ENCODE measurements at places on chromosomes 6 and 20.

DNA sequence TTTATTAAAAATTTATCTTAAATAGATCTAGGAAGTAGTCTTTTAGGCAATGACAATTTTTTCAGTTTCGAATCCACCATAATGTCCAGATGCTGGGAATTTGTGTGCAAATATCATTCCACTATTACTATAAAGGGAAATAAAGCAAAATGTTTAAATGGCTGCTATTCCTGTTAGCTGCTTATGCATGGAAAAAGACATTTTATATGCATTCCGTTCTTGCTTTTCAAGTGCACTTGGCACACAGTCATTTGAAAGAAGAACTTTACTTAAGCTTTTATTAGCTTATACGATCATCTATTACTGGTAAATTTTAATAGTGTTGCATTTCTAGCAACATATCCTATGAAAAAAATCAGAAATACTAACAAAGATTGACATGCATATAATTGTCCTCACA is 42.0 kb downstream of the PRL start:
- DNase-seq, result no peak

GRCh38 chr6:132973514-132973993 is 159.2 kb downstream of the RPS12 start:
- no peak for DNase-seq

DNA sequence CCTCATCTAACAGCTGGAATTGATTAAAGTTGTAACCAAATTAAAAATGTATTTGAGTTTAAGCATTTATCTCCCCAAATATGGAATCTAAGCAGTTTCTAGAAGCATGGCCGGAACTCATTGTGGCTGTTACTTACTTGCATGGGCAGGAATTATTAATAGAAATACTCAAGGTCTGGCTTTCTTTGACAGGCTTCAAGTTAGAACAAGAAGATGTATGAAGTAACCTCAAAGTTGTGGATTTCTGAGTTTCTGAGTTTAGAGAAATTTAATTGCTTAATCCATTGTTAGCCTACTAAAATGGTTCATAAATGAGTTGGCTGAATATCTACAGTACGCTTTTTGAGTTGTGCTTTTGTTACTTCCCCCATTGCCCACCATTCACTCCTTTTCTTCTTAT is 7.7 kb downstream of the CARMIL1 start:
- no peak for DNase-seq

GRCh38 chr6:45504947-45505346 is 127.2 kb upstream of the SUPT3H start:
- DNase-seq, result no peak

DNA sequence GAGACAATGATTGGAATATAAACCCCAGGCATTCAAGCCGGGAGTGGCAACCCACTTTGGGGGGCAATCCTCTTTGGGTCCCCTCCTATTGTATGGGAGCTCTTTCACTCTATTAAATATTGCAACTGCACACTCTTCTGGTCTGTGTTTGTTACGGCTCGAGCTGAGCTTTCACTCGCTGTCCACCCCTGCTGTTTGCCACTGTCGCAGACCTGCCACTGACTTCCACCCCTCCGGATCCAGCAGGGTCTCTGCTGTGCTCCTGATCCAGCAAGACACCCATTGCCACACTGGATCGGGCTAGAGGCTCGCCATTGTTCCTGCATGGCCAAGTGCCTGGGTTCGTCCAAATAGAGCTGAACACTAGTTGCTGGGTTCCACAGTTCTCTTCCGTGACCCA is 222.8 kb upstream of the MANEA start:
- DNase-seq, result no peak

DNA sequence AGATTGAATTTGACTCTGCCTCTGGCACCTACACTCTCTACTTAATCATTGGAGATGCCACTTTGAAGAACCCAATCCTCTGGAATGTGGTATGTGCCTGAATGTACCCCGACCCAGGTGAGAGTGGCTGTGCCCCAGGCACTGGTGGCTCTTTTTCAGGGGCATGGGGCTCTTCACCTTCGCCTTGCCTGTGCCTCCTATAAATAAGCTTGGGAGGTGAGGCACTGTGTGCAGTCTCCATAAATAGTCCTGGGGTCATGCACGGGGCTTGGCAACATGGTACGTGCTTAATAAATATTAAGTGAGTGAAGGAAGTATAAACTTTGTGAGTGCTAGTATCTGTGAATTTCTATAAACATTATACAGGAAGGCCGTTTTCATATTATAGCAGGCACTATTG is 33.0 kb downstream of the GHRH start:
- no peak for DNase-seq

- no peak for DNase-seq
These were observed 94.7 kb downstream of the SMOC2 start for GRCh38 chr6:168535711-168536110.

GRCh38 chr6:15887491-15888461 is 224.9 kb upstream of the DTNBP1 start:
- no peak for DNase-seq

DNA sequence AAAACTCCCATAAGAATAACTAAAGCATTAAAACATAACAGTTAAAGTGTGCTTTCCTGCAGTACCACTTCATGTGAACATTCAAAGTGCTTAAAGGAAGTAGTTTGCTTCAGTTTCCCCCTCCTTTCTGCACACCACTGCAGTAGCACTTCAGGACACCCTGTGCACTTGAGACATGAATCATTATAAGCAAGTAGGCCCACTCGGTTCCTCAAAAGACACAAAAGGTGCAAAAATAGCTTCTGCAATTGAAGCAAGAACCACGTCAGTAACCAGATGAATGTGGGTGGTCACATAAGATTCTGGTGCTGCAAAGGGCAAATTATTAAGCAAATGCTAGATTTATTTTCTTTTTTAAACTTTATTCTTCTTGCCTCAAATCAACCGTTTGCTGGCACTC is 160.6 kb downstream of the HIVEP2 start:
- DNase-seq, result no peak

DNA sequence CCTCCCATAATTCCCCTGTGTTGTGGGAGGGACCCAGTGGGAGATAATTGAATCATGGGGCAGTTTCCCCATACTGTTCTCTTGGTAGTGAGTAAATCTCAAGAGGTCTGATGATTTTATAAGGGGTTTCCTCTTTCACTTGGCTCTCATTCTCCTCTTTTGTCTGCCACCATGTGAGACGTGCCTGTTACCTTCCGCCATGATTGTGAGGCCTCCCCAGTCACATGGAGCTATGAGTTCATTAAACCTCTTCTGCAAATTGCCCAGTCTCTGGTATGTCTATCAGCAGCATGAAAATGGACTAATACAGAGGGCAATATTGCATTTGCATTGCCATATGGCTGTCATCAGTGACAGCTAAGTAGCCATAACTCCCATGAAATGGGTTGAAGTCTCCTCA is 63.2 kb downstream of the ZNF217 start:
- no peak for DNase-seq

DNA sequence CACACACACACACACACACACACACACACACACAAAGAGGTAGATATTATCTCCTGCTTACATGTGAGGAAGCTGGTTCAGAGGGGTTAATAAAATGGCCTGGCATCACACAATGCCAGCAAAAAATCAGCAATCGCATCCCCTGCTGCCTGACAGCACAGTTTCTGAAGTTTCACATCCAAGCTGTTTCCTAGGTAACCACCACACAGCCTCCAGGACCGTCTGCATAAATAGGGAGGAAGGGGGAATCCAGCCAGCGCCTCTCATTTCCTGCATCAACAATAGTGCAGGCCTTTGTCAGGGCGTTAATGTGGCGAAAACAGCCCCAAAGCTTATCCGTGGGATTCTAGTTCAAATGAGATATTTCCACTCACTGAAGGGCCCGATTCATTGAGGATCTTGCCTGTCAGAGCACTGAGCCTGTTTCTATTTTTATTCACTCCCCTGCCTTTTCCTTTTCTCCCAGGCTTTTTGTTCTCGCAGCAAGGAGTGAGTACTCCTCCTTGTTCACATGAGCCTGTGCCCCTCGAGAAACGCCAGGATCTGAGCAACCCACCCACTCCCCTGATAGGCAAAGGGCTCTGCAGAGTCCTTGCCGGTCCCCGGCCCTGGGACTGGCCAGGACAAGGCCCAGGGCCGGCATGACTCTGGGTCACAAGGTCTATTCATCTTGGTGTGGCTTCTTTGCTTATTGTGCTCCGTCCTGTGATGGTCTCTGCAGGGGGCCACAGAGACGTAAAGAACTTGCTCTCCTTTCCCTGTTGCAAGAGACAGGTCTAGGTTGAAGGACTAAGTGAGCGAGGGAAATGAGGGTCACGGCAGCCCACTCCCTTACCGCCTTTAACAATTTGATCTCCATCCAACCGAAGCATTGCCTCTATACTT is 32.7 kb downstream of the TUBB2B start:
- DNase-seq, result no peak

GRCh38 chr6:56852260-56853010 is 102.5 kb upstream of the BEND6 start:
- no peak for DNase-seq

DNA sequence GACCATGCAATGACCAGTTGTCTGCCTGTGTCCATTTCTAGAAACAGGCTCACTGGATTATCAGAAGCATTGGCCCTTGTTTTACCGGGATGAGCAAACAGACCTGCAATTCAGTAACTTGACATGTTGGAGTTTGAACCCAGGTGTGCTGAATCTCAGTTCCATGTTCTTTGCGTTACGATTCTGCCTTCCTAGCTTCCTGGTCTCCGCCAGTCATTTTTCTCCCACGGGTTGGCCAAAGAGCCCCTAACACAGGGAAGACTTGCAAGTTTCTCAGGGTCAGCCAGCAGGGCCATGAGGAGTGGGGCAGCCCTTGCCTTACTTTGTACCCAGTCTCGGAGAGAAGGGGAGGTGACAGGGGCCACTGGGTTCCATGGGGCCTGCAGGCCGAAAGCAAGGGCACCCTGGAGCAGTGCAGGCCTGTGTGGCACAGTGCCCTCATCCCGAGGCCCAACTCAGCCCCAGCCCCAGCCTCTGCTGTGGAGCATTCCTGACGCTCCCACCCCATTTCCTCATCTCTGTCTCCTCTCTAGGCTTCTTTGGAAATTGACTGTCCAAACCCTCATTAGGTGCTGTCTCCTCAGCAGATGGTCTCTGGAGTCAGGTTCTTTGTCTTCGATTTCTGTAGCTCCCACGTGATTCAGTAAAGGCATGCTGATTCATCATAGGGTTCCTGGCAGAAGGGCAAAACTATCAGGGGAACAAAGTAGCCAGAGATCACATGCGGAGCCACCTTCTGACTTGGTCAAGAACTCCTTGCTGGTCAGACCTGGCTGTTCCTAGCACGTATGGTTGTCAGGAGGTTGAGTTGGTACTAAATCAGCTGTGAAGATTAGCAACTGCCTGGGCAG is 23.6 kb downstream of the CDS2 start:
- no peak for DNase-seq

GRCh38 chr6:74651948-74652842 is 553.7 kb downstream of the COL12A1 start:
- no peak for DNase-seq

DNA sequence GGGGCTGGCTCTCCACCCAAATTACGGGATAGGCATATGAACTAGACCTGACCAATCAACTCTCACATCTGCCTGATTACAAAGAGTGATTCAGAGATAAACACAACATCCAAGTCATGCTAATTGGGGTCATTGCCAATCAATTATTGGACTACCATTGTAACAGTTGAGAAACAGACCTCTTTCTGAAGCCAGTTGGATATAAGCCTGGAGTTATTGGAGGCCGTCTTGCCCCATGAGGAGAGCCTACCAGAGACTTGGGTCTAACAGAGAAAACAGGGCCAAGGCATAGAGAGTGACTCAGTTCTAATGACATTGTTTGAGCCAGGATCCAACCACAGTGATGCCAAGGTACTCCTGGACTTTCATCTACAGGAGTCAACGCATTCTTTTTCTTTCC is 39.4 kb upstream of the HIVEP2 start:
- no peak for DNase-seq

DNA sequence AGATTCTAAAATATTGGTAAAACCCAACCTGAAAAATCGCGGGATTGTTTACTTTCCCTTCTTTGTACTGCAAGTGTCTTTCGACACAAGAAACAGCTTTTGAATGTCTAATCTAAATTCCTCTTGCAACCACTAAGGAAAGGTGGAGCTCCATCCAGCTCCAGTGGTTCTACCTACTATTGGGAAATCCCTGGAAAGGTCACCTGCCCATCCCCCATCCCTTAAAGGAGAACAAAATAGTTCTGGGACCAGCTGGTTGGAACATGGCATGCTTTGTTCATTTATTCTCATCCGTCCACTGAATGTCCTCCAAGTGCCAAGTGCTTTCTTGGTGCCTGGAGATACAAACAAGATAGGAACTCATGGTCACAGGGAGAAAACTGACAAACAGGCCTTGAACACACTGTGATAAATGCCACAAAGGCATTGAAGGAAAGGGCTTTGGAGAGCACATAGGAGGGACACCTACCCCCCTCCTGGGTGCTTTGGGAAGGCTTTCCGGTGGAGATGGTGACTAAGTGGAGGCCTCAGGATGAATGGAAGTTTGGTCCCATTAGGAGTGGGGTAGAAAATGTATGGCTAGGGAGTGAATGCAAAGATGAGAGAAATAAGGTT is 2.3 kb upstream of the CITED2 start:
- DNase-seq, result no peak

- no peak for DNase-seq
These were observed 86.4 kb downstream of the ADGRG6 start for GRCh38 chr6:142387997-142388815.

DNA sequence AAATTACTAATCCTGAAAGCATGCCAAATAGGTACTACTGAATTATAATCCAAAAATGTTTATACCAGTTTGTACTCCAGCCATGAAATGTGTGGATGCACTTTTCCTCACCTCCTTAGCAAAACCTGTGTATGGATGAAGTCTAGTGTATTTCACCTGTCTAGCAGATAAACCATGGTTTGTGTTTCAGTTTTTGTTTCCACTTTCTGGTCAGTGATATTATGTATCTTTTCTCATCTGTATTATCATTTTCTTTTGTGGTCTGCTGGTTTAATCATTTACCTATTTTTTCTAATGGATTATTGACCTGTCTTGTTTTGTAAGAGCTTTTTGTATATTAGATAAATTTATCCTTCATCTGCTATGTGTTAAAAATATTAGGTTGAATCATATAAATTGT is 41.0 kb upstream of the TMEM217 start:
- DNase-seq, result no peak

DNA sequence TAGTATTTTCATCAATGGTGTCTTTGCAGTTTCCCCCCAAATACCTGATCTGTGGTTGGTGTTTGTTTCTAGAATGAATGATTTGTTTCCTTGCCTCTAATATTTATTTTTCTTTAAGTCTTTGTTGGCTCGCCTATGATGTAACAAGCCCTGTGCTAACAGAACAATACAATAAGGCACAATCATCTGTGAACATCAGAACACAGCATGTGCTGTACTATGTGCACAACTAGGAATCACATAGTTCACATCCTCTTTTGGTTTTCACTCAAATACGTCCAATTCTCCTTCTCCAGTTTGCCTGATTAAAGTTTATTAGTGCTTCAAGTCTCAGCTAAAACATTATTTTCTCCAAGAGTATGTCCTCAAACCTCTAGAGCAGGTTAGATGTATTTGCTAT is 613.1 kb downstream of the EPHA7 start:
- DNase-seq, result no peak

- DNase-seq, result no peak
These were observed 84.2 kb downstream of the TRERF1 start for GRCh38 chr6:42367353-42368011.
